ENCODE measurements at places on chromosomes 6 and 20.

- DNase-seq = no peak
Observed at GRCh38 chr6:52254731-52255378, 10.6 kb upstream of the IL17F start.

DNA sequence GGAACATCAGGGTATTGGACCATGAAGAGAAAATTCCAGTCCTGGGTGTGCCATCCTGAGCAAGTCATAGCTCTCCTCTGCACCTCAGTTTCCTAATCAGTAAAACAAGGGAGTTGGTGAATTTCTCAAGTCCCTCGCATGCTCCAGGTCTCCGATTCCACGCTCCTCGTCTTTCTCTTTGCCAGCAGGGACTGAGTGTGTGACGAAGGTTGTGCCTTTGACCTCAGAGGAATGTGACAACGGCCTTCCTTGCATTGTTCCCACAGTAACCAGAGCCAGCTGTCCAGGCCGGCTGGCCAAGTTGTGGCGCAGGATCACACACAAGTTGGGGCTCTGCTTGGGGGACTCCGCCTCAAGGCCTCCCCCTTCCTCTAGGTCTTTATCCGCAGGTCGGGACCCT, 217.3 kb downstream of the ATXN1 start:
- no peak for DNase-seq

- DNase-seq = no peak
Observed at GRCh38 chr6:140663772-140664171, 1289.3 kb upstream of the CITED2 start.

DNA sequence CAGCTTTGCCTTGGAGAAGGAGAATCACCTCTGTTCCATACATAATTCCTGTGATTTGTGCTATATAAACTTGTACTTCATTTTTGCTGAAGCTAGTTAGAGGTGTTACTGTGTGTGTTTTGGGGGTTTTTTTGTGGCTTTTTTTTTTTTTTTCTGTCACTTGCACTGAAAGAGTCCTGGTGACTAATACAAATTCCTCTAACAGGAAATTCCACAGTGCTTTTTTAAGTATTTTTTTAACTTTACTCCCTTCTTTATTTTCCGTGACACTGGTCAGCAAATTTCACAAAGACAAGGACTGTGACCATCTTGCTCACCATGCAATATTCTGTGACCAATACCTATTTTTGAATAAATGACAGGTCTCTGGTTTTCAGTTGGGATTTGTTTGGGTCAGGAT, 110.5 kb downstream of the ISM1 start:
- DNase-seq = no peak

DNA sequence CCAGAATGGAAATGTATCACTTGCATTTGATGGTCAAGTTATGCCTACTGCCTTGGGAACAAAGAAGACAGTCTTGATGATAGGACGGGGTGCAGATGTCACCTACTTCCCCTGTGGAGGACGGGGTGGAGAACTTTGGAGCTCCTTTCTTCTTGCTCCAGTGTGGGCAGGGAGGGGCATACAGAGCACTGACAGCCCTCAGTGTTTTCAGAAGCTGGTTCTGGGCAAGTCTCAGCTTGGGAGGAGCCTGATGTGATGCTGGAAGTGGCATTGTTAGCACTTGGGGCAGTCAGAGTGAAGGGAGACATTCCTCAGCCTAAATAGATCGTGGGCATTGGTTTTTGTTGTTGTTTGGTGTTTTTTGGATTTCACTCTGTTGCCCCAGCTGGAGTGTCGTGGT, 59.7 kb downstream of the SYNJ2 start:
- no peak for DNase-seq

GRCh38 chr6:88137915-88138314, 28.2 kb downstream of the CNR1 start:
- DNase-seq = no peak

GRCh38 chr6:16626650-16627049, 134.6 kb downstream of the ATXN1 start:
- DNase-seq = no peak

DNA sequence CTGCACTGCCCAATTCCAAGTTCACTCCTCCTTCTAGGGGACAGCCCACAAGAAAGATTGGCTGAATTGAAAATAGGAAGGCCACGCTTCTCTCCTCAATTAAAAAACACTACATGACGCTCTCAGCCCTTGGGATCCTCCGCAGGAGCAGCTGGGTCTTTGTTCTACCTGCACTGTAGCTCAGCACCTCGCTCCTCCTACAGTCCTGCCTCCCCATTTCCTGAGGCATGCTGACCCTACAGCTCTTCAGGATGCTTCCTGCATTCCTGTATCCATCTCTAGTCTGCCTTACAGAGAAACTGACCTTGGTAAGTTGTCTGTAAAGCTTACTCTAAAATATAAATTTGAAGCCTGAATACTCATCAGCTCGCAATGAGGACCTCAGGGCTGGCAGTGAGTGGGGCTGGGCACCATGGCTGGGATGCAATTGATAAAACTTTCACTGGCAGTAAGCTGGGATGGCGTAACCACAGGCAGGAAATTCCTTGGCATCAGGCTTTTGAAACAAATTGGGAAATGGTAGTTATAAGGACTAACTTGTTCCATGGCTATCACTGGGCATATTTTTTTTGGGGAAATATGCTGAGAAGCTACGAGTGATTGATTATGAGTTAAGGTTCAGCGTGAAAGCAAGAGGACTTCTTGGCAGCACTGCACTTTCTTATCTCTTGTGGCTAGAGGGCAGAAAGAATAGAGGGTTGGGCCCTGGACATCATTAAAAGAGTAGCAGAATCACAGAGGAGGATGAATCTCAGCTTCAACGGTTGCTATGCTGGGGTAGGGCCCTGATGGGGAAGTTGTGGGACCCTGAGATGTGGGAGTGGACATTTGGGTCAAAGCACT, 11.7 kb upstream of the SIRPB1 start:
- no peak for DNase-seq

DNA sequence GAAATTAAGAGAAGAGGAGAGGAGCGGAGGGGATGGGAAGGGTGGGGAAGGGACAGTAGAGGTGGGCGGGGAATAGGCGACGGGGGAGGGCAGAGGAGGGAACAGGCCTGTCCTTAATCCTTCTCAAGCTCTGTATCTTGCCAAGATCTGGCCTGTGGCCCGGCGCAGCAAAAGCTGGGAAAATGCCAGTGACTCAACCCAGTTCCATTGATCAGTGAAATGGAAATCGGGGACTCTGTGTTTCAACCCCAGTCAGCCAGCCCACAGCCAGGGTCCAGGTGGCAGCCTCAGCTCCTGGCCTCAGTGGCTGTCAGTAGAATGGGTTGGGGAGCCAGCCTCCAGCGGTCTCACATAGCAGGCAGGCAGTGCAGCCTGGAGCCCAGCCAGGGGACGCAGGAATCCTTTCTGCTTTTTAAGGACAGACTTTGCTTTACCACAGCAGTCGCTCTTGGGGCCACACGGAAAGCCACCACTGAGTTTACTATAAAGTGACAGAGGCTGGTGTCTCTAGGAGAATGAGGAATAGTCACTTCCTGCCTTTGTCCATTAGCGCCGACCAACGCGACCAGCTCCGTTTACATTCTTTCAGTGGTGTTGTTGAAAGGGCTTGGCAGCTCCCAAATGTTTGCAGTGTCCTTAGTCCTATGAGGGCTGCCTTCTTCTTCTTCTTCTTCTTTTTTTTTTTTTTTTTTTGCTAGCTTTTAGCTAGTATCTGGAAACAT, 128.0 kb downstream of the RIN2 start:
- peak; percentile 52 for DNase-seq

GRCh38 chr6:56902641-56903464, 52.1 kb upstream of the BEND6 start:
- no peak for DNase-seq

- peak; percentile 16 for DNase-seq
Observed at GRCh38 chr6:169371344-169372127, 117.9 kb upstream of the THBS2 start.

DNA sequence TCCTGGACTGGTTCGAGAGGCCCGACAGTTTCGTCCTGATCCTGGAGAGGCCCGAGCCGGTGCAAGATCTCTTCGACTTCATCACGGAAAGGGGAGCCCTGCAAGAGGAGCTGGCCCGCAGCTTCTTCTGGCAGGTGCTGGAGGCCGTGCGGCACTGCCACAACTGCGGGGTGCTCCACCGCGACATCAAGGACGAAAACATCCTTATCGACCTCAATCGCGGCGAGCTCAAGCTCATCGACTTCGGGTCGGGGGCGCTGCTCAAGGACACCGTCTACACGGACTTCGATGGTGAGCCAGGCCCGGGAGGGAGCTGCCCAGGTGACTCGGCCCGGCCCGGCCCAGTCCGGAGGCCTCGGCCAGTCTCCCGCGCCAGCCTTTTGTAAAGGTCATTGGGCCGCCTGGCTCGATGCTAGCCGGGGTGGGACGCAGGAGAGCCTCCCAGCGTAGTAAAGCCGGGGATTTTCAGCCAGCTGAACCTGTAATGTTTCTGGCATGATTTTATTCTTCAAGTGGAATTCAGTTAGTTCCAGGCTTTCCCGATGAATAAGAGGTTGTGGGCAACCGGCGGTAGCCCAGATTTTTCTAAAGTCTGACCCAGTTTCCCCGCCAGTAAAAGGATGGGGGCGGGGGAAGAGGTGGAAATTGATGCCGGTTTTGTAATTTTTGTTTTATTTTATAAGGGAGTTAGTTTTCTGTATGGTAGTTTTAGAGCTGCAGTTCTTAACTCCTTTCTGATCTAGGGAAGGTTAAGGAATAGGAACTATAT, 1.4 kb downstream of the PIM1 start:
- no peak for DNase-seq

DNA sequence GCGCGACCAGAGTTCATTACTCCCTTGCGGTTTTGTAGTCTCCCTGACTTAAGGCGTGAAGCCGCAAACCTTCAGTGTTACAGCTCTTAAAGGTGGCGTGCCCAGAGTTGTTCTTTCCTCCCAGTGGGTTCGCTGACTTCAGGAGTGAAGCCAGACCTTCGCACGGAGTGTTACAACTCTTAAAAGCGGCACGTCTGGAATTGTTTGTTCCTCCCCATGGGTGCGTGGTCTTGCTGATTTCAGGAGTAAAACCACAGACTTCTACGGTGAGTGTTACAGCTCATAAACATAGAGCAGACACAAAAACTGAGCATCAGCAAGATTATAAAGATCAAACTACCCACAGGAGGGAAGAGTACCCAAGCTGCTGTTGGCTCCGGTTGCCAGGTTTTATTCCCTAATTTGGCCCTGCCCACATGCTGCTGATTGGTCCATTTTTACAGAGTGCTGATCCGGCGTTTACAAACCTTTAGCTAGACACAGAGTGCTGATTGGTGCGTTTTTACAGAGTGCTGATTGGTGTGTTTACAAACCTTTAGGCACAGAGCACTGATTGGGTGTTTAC, 10.4 kb downstream of the TMEM14C start:
- no peak for DNase-seq

DNA sequence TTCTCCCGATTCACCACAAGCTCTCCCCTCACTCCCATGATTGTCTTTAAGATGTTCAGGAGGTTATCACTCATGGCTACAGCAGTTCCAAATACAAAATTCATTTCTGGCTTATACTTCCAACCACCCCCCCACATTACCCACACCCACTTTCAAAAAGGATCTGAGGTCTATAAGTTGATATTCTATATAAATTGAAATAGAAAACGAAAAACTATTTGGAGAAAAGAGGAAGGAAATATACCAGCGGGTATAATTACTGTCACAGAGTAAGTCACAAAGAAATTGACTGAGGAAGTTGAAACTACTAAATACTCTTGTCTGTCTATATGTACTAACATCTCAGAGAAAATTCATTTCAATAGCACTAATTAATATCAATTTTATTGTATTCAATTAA, 112.7 kb upstream of the TNFAIP3 start:
- no peak for DNase-seq

DNA sequence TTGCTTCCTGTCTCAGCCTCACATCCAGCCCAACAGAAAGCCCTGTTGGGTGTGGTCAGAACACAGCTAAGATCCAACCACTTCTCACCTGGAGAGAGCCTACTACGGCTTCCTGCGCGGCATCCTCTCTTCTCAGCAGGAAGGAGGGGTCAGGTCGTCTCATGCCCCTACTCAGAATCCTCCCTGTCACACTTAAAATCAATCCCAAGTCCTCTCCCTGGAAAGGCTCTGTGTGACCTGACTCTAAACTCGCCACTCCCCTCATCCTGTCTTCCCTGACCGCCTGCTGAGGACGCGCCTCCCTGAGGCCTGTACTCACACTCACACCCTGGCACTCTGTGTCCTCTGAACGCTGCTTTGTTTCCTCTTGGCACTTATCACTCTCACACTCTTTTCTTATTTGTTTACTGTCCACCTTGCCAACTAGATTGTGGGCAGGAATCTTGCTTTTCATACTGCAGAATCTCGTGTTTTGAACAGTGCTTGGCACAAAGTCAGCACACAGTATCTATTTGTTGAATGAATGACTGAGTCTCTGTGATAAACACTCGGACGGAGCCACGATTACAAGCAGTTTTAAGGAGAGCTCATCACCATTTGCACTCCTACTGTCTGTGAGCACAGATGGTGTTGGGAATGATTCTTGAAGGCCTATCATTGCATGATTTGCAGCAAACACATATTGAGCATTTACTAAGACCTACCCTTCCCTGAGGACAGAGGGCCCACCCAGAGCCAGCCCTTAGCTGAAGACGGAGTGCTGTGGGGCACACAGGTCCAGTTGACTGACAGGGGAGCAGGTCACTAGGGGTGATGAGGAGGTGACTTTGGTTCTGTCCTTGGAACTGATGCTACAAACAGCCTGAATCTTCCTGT, 18.7 kb downstream of the RAB5IF start:
- DNase-seq = no peak

DNA sequence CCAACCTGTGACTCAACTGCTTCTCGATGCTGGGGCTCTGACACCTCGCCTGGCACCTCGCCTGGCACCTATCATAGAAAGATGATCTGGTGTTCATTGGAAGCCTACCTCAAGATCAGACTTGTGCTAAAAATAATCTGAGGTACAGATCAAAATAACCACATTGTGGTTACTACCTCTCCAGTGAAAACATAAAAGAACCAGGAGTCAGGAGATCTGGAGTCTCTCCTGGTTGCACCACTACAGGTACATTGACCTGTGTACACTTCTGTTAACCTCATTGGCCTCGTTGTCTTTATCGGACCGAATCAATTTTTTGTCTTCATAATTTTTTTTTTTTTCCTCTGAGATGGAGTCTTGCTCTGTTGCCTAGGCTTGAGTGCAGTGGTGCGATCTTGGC, 695.9 kb downstream of the HDGFL1 start:
- DNase-seq = no peak
